Suppressor macrophage treated with lipopolysaccharide for 1 hour (primary cell): ENCODE measurements at places on chromosomes 1 and 21.

DNA sequence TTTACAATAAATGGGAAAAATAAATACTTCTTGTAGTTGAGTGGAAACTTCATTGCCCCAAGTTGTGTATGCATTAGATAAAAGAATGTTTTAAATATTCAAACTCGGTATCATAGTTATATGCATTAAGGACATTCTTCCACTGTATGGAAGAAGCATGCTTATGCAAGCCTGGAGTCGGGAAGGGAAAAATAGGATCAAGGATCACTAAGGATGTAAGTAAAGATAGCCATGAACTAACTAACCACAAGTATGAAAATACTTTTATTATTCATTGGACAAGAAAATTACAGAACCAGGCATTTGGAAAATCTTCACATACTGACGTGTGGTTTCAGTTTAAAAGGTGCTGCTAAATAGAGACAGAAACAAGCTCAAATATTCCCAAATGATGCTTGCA, 26.9 kb upstream of the DPYD start:
- DNase-seq = no peak

DNA sequence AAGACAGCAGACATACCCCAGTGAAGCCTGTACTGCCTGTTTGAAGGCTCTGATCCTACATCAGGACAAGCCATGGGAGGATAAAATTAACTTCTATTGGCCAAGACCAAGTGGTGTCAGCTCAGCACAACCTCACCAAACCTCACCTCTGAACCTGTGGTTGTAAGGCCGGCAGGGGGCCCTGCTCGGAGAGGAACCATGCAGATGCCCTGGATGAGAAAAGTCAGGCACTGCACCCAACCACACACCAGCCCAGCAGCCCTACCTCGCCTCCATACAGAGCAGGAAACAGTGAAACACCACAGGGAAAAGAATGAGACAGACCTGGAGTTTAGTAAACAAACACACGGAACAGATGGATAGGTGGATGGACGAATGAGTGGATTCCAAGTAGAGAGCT, 70.0 kb upstream of the PAX7 start:
- DNase-seq = no peak

DNA sequence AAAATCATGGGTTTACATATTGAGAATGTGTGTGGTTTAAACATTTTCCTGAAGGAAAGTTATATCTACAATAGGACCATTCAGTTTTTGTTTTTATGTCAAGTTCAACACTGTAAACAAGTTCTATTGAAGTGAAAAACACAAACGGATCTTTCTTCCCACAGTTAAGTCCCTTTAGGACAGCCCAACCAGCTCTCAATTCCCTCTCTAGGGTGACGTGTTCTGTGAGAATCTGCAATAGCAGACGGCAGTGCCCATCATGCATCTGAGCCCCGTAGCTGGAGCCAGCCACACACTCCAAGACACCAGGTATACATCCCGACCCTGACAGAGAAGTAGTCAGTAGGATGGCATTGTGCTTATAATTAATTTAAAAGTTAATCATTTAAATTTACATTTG, 26.3 kb upstream of the IVNS1ABP start:
- DNase-seq = no peak

- DNase-seq = no peak
Measured at GRCh38 chr1:220430059-220430458, 97.9 kb upstream of the MARK1 start.

DNA sequence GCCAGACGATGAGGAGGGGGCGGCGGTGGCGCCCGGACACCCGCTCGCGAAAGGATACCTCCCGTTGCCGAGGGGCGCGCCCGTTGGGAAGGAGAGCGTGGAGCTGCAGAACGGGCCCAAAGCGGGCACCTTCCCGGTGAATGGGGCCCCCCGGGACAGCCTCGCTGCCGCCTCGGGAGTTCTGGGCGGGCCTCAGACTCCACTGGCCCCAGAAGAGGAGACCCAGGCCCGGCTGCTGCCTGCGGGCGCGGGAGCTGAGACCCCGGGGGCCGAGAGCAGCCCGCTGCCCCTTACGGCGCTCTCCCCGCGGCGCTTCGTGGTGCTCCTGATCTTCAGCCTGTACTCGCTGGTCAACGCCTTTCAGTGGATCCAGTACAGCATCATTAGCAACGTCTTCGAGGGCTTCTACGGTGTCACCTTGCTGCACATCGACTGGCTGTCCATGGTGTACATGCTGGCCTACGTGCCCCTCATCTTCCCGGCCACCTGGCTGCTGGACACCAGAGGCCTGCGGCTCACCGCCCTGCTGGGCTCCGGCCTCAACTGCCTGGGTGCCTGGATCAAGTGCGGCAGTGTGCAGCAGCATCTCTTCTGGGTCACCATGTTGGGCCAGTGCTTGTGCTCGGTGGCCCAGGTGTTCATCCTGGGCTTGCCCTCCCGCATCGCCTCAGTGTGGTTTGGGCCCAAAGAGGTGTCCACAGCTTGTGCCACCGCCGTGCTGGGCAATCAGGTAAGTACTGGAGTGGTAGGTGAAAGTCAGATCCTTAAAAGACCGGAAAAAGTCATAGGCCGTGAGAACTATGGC, 588 bp downstream of the FLVCR1 start:
- DNase-seq = peak; percentile 28

- DNase-seq = no peak
Measured at GRCh38 chr1:94022471-94023189, 98.3 kb downstream of the ABCA4 start.

GRCh38 chr1:167879508-167879907, 34.4 kb downstream of the ADCY10 start:
- no peak for DNase-seq

DNA sequence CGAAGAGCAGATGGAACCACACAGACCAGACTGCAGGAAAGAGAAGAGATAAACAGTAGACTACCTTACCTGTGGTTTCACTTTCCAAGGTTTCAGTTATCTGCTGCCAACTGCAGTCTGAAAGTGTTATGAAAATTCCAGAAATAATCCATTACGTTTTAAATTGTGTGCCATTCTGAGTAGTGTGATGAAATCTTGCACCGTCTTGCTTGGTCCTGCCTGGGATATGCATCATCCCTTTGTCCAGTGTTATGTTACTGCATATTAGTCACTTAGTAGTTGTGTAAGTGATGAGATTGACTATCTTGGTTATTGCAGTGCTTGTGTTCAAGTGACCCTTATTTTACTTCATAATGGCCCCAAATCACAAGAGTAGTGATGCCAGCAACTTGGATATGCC, 33.9 kb downstream of the DNAJC6 start:
- peak; percentile 44 for DNase-seq

GRCh38 chr21:42839271-42840231, 39.8 kb downstream of the WDR4 start:
- no peak for DNase-seq

- DNase-seq = peak; percentile 7
Measured at GRCh38 chr1:30700528-30701257, 22.7 kb downstream of the MATN1 start.

DNA sequence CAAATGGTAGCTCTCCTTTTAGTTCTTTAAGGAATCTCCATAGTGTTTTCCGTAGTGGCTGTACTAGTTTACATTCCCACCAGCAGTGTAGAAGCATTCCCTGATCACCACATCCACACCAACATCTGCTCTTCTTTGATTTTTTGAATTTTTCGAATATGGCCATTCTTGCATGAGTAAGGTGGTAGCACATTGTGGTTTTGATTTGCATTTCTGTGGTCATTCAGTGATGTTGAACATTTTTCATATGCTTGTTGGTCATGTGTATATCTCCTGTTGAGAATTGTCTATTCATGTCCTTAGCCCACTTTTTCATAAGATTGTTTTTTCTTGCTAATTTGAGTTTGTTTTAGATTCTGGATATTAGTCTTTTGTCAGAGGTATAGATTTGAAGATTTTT, 84.6 kb upstream of the B3GALT2 start:
- no peak for DNase-seq

GRCh38 chr1:205476648-205477047, 20.8 kb upstream of the BLACAT1 start:
- no peak for DNase-seq

- DNase-seq = no peak
Measured at GRCh38 chr1:157161901-157162300, 23.7 kb upstream of the ETV3 start.

- no peak for DNase-seq
Measured at GRCh38 chr1:61887076-61887867, 145.0 kb downstream of the PATJ start.

- peak; percentile 70 for DNase-seq
Measured at GRCh38 chr1:58898739-58899586, 115.1 kb upstream of the JUN start.

- DNase-seq = no peak
Measured at GRCh38 chr1:202282596-202283283, 59.0 kb downstream of the UBE2T start.

GRCh38 chr1:209249280-209249670, 334.2 kb upstream of the CAMK1G start:
- DNase-seq = no peak

- no peak for DNase-seq
Measured at GRCh38 chr1:232303222-232303620, 326.7 kb downstream of the SIPA1L2 start.

- peak; percentile 72 for DNase-seq
Measured at GRCh38 chr1:198575798-198576641, 35.5 kb upstream of the ATP6V1G3 start.

DNA sequence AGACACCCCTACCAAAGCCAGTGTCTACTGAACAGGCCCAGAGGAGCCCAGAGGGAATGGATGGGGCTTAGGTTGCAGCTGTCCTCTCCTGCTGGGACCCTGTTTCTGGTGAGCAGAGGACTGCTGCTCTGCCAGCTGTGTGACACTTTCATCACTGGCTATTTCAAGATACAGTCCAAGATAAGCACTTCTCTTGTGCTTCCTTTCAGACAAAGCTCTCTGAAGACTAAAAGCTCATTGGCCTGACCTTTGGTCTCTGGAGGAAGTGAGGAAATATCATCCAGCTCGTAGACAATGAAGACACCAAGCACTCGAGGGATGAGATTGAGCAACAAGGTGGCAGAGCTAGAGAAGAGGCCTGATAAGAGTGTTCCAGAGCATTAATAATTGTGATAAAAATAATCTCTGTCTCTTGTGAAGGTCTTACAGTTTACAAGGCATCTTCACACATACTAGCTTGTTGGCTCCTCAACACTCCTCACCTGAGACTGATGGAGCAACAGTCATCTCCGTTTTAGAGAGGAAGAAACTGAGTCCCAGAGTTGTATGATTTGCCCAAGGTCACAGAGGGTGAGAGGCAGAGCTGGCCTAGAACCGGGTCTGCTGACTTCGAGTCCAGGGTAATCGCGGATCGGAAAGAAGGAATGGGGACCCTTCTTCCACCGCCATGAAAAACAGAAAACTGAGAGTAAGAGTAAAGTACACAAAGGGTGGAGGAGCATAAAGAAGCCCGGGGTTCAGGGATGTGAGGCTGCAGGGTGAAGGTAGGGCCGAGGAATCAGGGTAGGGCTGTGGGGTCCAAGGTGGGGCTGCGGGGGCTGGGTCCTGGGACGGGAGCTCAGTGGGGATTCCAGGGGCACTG, 666 bp downstream of the PAFAH2 start:
- peak; percentile 85 for DNase-seq

- no peak for DNase-seq
Measured at GRCh38 chr1:181239086-181239485, 150.6 kb downstream of the IER5 start.

- DNase-seq = peak; percentile 48
Measured at GRCh38 chr1:160935527-160936258, 18.9 kb downstream of the ITLN2 start.

DNA sequence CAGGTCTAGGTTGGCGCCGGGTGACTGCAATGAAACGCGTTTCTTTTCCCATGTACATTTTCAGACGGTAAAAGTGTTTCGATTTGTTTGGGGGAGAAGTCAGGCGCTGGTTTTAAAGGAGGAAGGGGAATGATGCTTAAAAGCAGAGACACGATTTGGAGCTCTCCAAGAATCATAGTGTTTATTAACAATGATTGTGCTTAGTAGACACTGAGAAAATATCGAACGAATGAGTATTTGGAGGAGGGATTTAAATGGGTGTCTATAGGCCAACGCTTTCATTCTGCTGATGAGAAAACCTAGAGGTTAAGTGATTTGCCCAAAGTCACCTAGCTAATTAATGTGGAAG, 36.9 kb upstream of the JAK1 start:
- DNase-seq = no peak

DNA sequence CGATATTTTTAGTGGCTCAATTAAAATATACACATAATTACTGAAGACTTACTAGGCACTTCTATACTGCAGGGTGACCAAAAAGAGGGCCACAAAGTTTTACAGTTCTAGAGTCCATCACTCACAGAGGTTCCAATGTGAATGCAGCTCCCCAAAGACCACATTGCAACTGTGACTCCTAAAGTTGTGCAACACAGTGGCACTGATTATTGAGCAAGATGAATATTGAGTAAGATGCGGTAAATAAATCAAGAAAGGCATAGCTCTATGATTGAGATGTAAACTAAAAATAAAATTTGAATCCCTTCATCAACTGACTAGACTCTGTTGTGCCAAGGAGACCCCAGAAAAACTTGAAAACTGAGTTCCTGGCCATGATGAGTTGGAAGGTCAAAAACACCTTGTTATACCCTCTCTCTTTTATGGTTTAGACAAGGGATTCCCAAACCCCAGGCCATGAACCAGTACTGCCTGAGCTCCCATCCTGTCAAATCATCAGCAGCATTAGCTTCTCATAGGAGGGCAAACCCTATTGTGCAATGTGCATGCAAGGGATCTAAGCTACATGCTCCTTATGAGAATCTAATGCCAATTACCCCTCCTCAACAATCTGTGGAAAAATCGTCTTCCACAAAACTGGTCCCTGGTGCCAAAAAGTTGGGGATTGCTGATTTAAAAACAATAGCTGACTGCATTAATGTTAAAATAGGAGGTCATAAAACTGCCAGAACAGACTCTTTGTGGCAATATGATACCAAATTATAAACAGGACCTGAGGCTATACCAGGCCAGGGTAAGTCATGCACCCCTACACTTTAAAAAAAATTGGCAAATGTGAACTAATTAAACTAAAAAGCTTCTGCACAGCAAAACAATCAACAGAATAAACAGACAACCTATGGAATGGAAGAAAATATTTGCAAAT, 94.3 kb downstream of the ADGRL4 start:
- peak; percentile 66 for DNase-seq

DNA sequence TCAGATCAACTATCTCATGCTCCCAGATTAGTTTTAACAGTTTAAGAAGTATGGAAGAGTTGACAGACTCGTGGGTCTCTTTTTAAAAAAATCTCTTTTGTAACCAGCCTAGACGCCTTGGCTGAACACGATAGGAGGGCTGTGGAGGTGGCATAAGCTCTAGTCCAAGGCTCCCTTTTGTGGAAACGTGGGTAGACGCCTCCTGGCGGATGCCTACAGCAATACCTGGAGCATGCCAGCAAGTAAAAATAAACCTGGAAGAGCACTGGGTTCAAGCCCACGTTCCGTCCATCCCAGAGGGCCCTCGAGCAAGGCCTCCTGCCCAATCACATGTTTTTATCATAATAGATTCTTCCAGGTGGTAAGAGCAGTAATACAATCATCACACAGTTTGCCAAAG, 87.9 kb downstream of the RGS7 start:
- DNase-seq = no peak

- DNase-seq = peak; percentile 80
Measured at GRCh38 chr1:149995927-149996326, 14.6 kb downstream of the OTUD7B start.

GRCh38 chr1:155982106-155982505, 3.8 kb upstream of the ARHGEF2 start:
- DNase-seq = no peak

GRCh38 chr21:38679534-38679933, 126.2 kb upstream of the ETS2 start:
- DNase-seq = peak; percentile 86
